ENCODE measurements at places on chromosomes 11 and 22.
A peak's percentile ranks its signal among the peaks of the same experiment; 100 is the strongest.

DNA sequence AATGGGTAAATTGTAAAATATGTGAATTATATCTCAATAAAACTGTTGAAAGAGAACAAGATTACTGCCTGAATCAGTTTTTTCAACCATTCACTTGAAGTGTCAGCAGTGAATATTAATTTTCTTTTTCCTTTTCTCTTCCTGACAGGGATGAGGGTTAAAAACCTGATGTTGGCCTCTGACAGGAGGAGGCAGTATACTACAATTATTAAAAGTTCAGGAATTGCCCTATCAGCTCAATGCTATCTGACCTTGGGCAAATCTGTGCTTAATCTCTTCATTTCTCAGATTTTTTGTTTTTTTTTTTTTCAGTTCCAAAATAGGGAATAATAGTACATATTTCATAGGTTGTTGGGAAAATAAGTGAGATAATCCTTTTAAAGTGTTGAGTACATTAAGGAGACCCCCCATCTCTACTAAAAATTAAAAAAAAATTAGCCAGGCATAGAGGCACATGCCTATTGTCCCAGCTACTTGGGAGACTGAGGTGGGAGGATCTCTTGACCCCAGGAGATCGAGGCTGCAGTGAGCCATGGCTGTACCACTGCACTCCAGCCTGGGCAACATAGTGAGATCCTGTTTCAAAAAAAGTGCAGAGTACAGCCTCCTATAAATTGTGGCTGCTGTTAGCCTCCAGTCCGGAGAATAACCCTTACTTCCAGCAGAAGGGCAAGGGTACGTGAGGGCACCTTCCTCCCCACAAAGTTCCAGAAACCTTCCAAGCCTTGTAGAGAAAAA lies 48.8 kb downstream of the TRIM44 start:
- no peak for DNase-seq

GRCh38 chr11:78000193-78000592 lies 5.7 kb upstream of the INTS4 start:
- peak; percentile 20 for DNase-seq

DNA sequence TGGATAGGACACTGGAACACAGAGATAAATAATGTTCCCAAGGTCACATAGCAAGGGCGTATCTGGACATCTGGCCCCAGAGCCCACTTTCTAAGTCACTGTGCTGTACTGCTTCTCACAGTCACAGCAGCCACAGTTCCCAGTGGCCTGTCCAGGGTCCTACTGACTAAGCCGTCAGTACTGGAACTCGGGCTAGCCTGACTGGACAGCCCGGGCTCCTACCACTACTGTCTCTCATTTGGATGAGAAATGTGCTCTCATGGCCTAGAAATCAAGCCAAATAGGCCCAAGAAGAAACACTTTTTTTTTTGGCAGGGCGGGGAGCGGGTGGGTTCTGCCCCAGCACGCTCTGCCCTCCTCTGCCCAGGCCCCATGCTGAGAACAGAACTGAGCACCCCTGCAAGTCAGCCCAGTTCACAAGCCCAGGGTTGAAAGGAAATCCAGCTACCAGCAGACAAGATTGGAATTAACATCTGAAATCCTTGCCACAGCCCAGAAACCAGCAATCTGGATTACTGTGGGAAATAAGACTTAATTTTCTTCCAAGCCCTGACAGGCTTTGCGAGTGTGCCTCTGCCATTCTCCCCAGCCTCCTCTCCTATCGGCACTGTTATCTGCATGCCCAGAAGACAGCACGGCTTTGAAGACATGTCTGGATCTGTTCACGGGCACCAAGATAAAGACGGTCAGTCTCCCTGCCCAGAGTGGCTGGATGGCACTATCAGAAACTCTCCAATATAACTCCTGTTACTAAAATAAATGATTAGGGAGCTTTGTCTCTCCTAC lies 182.9 kb upstream of the NCAM1 start:
- no peak for DNase-seq

DNA sequence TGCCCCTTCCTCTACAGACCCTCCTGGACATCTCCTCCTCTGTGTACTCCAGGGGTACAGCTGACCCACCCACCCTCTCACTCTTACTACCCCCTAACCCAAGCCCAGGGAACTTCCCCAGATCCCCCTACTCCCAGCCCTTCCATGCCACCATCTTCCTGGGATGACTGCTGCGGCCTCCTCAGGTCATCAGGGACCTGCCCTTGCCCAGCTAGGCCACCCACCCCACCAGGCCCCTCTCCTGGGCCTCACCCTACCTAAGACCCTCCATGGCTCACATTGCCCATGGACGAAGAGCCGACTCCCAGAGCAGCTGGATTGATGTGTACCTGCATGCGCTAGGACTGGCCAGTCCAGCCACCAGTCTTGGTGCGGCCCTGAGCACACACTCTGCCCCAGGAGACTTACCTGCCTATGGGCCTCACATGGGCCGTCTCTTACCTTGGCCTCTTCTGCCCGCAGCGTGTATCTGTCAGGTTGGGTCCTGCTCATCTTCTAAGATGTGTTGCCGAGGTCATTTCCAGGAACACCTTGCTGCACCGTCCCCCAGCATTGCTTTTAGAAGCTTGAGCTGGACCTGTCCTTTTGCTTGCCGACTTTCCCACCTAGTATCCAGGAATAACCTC lies 2.0 kb upstream of the CLDN5 start:
- DNase-seq: no peak

DNA sequence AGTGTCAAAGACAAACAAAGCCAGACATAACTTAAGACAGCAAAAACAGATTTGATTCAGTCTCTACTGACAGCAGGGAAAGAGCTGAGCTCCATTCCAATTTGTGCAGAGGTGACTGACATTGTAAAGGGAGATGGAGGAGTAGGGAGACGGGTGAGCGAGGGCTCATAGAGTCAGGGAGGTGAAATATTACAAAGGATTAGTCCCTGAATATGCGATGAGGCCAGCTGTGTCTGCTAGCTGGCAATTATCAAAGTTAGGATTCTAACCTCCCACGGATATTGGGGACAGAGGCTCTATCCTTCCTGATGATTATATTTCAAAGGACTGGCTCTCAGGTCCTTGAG lies 8.3 kb downstream of the PLAAT2 start:
- DNase-seq: no peak

All from fibroblast of skin of left biceps (primary cell).